Muscle of arm (tissue), 14 donors: ENCODE measurements at places on chromosomes 11 and 22. TPM values are rescaled to one million over a fixed set of nuclear protein-coding genes. Genes with fewer than 3 reads are reported as not detected.

- no peak for DNase-seq
Measured at GRCh38 chr11:93972790-93973189, 48.4 kb upstream of the HEPHL1 start.

The C11orf91 gene
- not detected for polyA plus RNA-seq

The APOL5 gene
- 1.4 TPM for polyA plus RNA-seq

- peak; percentile 32 for DNase-seq
Measured at GRCh38 chr22:23106906-23107367, 34.9 kb downstream of the RSPH14 start.

The WNT11 gene
- polyA plus RNA-seq: 8.5 TPM

- no peak for DNase-seq
Measured at GRCh38 chr22:45885941-45886395, 91.0 kb downstream of the WNT7B start.
